ENCODE measurements at places on chromosomes 3 and 15.

- no peak for DNase-seq
Observed at GRCh38 chr15:39886418-39886817, 33.6 kb downstream of the GPR176 start.

GRCh38 chr3:127391436-127392155, 103.8 kb upstream of the PRR20G start:
- DNase-seq: no peak

DNA sequence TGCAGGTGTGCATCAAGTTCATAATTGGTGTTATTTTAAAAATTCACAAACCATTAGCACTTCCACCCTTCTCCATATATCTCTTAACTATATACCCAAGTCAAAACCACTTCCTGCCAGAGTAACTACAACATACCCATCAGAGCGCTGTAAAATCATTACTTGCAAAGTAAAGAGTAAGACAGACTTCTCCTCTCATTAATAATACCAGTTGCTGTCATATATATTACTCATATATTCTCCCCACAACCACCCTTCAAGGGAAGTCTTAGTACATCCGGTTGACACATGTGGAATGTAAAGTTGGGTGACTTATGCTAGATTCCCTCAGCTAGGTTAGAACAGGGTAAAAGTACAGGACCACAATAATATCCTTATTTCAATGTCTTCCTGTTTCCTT, 5.6 kb downstream of the TERC start:
- no peak for DNase-seq

GRCh38 chr3:187629711-187630110, 40.5 kb downstream of the SST start:
- no peak for DNase-seq

DNA sequence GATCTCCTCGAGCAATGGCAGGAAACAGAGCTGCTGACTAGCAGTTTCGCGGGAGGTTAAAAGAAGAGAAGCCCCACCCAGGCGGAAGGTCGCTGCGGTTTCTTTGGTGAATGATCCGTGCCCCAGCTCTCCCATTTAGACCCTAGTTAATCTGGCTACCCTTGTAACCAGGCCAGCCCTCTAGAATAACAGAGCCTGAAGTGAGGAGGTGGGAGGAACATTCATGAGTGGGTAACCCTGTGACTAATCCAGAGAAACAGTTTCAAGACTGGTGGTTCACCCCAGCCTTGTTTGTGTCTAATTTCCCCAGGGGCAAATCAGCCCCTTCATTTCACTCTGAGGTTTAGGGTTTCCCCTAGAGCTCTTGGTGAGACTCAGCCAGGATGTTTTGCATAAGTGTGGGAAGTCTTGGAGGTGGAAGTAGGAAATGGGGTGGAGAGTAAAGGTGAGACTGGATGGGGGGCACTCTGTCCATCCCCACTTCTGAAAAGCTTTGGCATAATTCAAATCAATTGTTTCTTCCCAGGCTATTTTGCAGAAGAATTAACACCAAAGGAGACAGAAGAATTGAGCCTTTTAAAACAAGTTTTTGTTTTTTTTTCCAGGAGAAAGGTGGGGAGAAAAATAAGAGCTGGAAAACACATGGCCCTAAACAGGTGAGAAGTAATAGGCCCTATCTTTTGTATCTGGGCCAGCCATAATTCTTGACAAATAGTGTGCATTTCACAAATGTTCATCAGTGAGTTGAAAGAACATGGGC, 303.1 kb downstream of the RPLP1 start:
- DNase-seq: no peak

GRCh38 chr3:115085197-115085865, 61.8 kb downstream of the ZBTB20 start:
- DNase-seq: no peak

DNA sequence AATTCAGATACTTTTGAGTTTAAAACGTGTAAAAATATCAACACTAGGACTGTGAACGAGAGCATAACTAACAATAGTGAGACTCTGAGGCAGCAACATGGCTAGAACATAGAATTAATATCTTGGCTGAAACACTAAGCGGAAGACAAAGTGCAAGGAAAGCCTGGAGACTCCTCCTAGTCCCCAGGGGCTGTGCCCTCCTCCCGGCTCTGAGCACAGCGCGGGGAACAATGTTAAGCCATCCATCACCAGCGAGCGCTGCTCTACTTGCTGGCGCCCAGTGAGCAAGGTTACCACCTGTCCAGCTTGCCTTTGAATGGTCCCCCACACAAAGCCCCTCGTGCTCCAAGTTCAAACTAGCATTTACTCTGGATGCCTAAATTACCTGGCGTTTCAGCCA, 436.9 kb downstream of the FOXP1 start:
- no peak for DNase-seq

Measured in type B pancreatic cell (in vitro differentiated cells).